NT2/D1 (cell line): ENCODE measurements at places on chromosomes 6 and 20.
A peak's percentile ranks its signal among the peaks of the same experiment; 100 is the strongest.

DNA sequence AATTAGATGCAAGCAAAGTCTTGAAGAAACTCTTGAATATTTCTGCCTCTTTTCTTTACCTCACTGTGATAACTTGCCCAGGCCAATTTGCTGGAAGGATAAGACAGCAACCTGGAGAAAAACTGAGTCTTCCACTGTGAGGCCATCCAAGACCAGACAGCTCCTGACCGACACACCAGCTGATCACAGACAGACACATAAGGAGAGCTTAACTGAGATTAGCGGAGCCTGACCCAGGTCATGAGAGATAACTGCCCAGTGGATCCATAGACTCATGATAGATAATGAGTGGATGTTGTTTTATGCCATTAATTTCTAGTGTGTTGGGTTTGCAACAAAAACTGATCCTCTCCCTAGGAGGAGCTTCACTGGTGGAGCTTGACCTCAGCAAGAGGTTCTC, 64.4 kb upstream of the NOX3 start:
- no peak for DNase-seq

- DNase-seq, result no peak
Measured at GRCh38 chr6:51352506-51353029, 533.9 kb downstream of the TFAP2B start.

DNA sequence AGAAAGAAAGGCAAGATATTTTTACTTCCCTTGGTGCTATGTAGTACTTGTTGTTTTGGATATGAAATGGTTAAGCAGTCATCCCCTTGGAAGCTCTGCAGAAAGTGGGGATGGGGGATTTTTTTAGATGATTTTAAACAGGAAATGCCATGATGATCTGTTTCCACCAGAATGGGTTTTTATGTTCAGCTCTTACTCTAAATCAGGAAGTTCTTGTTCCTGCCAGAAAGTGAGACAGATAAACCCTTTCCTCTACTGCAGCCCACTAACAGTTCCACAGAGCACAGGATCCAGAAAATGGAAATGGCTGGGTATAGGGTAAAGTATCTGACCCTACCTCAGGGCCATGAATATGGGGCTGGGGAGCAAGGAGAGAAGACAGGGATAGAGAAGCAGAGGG, 32.1 kb upstream of the PPP1R3G start:
- DNase-seq, result no peak

DNA sequence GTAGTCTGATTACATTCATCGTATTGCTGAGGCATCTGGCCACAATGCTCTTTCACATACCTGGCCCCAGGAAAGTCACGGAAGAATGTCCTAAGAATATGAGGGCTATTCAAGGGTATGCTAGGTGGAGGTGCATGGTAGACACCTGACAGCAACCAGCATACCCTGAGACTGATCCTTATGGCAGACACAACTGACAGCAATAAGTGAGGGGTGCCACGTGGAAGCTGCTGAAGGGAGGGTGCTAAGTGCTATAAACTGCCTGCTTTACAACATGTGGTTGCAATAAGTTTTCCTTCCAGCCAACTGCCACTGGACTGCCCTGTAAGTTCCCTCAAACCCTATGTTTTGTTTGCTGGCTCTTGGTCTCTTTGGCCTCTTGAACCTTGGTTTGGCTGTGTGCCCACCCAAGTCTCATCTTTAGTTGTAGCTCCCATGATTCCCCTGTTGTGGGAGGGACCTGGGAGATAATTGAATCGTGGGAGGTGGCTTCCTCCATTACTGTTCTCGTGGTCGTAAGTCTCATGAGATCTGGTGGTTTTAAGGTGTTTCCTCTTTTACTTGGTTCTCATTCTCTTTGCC, 201.3 kb upstream of the MOCS1 start:
- no peak for DNase-seq

DNA sequence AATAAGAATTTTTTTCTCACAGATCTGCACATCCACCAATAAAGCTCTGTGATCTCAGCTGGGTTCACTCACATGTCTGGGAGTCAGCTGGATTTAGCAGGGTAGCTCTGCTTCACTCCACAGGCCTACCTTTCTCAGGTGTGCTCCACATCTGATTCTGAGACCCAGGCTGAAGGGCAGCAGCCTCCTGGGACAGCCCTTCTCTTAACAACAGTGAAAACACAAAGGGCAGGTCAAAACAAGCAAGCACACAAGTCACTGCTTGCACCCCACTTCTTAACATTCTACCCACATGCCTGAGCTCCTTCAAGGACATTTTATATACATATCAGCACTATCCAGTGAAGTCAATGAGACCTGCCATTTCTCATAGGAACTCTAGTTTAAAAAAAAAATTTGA, 96.0 kb upstream of the MAP3K4 start:
- DNase-seq, result no peak

DNA sequence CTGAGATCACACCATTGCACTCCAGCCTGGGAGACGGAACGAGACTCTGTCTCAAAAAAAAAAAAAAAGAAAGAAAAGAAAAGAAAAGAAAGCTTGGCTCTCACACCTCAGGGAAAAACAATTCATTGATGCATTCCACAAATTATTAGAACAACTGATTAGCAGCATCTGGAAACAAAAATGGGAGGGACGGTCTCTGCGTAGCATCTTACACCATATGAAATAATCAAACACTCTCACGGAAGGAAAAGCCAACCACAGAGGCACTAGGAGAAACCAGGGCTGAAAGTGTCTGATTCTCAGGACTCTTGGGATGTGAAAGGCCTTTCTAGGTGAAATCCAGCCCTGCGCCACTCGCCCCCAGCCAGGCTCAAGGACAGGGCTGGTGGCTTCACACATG, 2.3 kb upstream of the HELZ2 start:
- no peak for DNase-seq

DNA sequence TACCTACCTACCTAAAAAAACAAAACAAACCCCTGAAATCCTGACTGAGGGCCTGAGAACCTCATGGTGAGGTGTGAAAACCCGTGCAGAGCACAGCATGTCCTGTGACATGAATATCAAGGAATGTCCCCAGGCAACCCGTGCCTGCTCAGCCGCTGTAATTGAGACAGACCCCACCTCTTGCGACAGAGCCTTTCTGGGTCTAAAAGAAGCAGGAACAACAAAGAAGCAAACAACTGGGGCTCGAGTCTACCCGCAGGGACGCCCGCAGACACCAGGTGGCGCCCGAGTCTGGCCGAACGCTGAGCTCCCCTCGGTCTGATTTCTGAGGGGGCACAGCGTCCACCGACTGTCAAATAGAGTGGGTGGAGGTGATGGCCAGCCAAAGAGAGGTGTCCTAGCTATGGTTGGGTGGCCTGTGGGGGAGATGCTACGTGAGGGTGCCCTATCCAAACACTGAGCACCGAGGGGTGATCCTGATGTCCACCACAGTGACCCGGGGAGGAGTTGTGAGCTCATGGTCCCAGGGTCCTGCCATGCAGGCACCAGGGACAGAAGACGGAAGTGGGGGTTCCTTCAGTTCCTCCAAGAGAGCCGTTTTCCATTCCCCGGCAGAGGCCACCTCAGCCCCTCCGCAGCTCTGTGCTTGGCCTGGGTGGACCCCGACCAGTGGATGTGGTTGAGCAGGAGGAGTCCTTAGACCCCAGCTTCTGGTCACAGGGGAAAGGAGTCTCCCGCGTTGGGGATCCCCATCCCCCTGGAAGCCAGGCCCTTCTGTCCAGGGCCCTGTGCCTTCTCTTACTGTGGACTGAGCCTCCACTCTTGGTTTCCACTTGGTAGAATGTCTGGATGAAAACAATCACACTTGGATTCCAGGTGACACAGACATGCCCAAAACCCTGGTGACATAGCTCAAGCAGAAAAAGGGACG, 268.2 kb downstream of the CDC5L start:
- peak; percentile 63 for DNase-seq

- peak; percentile 38 for DNase-seq
Measured at GRCh38 chr6:68635412-68635705, 277 bp downstream of the ADGRB3 start.

DNA sequence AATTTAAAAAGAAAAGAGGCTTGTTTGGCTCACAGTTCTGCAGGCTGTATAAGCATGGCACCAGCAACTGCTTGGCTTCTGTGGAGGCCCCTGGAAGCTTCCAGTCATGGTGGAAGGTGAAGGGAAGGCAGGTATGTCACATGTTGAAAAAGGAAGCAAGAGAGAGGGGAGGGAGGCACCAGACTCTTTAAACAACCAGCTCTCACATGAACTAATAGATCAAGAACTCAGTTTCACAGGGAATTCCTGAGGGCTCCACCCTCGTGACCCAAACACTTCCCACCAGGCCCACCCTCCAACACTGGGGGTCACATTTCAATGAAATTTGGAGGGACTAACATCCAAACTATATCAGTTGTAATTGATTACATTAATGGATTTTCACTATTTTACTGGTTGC, 127.9 kb upstream of the MLIP start:
- no peak for DNase-seq

- DNase-seq, result no peak
Measured at GRCh38 chr6:33019372-33019771, 10.0 kb upstream of the HLA-DOA start.

GRCh38 chr20:50776122-50776817, 18.6 kb upstream of the BCAS4 start:
- DNase-seq, result no peak

GRCh38 chr20:43736588-43737158, 9.9 kb upstream of the GTSF1L start:
- peak; percentile 50 for DNase-seq

DNA sequence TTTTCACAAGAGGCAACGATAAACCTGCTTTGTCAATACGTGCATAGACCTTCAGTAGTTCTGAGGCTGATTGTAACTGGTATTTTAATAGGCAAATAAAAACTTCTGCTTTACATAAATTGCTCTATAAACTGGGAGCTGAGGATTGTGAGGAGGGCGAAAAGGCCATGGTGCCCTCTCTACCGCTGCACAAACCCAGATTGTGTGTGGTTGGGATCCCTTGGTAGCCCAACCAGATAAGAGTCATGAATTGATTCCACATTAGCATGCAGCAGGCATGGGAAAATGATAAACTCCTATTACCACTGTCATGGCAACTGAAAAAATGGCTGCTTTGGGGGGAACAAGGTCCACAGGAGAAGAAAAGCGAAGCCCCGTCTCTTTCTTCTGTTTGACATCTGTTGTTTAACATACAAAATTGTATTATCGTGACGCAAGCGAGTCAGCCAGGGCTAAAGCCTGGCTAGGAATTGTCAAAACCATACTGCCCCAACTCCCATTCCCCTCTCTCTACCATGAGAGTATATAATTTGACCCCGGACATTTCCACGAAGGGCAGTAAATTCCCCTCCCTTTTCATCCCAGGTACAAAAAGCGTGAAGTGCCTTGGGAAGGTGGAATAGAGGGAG, 157.8 kb upstream of the SALL4 start:
- DNase-seq, result no peak

- DNase-seq, result no peak
Measured at GRCh38 chr20:56195946-56196345, 52.6 kb upstream of the MC3R start.

GRCh38 chr6:140653506-140653905, 1279.1 kb upstream of the CITED2 start:
- DNase-seq, result no peak

DNA sequence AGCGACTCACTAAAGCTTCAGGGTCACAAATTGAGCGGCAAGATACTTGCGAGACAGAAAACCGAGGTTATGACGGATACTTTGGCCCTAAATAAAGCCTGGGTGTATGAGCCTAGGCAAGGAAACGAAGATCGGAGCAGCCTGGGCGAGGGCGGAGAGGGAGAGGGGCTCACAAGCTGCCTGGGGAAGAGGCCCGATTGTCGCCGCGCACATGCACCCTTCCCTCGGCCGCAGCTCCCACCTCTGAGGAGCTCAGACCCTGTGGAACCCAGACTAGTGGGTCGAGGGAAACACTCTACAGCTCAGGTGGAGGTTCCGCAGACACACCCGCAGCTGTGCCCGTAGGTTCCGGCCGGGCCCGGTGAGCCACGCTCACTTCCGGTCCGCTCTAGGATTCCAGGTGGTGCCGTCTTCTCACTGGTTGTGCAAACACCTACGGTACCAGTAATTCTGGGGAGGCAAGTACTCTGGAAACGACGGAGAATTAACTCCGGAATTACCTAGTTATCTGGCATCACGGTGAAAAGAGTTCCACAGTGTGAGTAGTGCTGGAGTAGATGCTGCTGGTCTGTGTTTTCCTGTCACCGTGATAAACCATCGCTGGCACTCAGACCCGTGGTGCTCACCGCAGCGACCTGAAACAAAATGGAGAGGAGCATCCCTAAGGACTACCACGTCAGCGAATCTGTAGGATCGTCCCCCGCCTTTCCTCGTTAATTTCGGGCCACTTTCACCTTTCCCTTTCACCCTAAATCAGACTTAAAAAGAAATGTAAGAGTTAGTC, 61.5 kb downstream of the GPX5 start:
- DNase-seq, result peak; percentile 47

DNA sequence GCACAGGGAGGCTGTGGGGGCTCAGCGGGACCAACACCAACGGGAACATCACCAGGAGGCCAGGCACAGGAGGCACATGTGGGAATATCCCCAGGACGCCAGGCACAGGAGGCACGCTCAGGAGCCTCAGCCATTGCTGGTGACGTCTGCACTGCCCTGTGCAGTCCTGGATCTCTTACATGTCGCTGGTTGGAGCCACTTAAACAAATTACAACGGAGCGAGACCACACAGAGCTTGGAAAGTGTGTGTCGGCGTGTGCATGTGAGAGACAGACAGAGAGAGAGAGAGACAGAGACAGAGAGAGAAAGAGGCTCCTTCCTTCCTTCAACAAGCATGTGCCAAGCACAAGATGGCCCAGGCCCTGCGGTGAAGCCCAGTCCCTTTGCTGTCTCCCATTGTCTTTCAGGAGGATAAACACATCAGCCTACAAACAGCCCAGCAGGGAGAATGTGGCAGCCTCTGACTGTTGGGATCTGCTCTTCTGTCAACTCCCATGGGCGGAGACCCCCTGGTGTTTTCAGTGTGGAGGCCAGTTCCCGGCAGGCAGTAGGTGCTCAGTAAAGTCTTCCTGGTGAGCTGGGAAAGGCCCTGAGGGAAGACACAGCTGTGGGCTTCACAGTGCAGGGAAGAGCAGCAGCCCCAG, 112.7 kb upstream of the THBS2 start:
- DNase-seq, result no peak

GRCh38 chr20:19498756-19499155, 259.3 kb upstream of the RIN2 start:
- DNase-seq, result no peak

- DNase-seq, result no peak
Measured at GRCh38 chr6:36751833-36752186, 54.2 kb downstream of the RAB44 start.

DNA sequence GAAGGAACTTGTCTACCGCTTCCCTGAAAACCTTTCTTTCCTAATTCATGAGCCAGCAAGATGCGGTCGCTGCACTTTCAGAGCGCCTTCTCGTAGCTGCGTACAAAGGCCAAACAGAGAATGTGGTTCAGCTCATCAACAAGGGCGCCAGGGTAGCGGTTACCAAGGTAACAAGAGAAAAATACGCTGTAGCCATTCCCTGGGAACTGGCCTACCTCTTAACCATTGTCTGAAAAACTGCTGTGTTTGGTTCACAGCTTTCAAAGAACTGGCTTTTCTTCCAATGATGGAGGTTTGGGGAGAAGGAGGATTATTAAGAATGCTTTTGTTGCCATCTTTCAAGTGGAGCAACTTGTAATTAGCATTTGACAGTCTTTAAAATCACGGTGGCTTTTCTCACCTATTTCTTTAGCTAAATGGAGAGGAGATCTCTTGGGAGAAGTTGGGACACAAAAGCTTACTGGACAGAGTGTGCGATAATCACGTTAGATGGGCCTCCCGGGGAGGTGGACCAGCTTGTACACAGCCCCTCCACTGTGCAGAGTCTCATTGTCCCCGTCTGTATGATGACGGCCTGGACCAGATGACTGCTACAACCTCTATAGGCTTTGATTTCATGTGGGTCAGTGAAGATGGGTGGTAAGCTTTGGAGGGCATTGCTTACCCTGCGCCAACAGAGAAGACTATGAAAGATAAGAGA, 71.5 kb downstream of the LYRM2 start:
- DNase-seq, result no peak
